Myometrial cell (primary cell): ENCODE measurements at places on chromosomes 5 and 9. TPM values are rescaled to one million over a fixed set of nuclear protein-coding genes. Genes with fewer than 3 reads are reported as not detected.

Gene SEC61B
- 198 and 218 TPM in 2 replicates for total RNA-seq

Gene GPR151
- not detected in 2 replicates for total RNA-seq

Gene BTNL9
- total RNA-seq: not detected in 2 replicates

Gene C9orf50
- not detected in 2 replicates for total RNA-seq

Gene FBP2
- 0.29 TPM in 1 of 2 replicates, not detected in the other for total RNA-seq
